ENCODE measurements at places on chromosomes 3 and 15.
A peak's percentile ranks its signal among the peaks of the same experiment; 100 is the strongest.

DNA sequence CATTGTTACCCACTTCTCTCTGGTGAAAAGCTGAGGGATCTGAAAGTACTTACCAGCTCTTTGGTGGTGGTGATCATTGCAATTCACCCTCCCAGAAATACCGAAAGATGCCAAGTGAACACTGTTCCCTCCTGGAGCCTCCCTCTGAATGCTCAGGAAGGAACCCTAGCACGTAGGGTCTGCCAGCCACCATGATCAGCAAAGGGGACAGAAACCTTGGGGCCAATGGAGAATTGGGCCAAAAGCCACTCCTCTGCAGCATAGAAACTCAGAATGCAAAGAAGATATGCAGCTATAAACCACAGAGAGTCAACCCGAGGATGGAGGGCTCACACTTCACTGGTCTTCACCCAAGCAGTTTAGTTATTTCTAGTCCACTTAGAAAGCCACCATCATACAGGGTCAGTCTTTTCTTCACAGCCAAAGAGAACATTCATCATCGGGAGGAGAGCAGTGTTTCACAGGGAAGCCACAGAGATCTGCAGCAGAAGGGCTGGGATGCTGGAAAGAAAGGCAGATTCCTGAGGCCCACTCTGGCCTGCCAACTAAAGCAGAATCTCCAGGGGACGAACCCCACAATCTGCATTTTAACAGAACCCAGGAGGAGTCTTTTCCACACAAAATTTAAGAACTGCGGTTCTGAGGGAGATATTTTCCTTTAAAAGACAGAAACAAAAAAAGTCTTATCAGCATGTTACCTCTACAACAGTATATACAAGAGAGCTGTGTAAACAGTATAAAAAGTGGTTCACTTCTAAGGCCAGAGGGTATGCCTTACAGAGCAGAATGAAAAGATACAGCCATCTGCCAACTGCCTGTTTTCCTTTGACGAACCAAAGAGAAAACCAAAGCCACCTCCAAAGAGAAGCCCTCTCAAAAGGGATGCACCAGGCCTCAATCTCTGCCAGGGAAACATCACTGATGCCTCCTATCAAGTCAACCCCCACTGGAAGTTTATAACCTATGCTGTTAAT lies 11.3 kb downstream of the TBC1D2B start:
- no peak for DNase-seq

DNA sequence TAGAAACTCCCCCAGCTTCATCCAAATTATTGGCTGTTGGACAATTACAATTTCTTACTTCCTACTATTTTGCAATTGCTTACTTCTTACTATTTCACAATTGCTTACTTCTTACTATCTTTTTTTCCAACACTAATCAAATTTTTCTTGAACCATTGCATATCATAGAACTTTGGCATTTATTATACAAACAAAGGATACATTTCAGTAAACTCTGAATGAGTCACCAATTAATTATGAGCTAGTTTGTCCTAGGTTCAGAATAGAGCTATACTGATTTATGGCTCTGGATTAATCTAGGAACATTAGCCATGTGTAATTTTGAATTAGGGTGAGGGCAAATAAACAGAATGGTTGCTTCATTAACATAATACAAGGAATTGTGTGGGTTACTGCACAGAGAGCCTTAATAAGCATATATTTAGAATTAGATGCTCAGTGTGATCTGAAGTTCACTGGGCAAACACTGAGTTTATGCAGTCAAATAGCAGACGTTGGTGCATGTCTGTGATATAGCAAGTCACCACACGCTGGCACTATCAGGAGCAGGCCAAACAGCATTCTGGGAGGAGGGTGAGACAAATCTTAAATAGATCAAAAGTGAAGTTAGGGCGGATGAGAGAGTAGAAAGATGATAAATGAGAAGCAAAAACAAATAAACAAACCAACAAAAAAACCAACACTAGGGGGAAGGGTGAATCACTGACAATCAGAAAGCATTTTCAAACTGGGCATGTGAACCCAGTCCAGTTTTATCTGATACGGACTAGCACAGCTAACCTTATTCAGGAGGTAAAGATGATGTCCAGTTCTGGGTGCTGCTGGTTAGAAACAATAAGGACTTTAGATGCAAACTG lies 21.5 kb downstream of the GABRR3 start:
- no peak for DNase-seq

GRCh38 chr3:194009892-194010533 lies 125.9 kb upstream of the HES1 start:
- peak; percentile 23 for DNase-seq

- no peak for DNase-seq
These were observed 20.3 kb downstream of the PLXNB1 start for GRCh38 chr3:48409291-48410201.

DNA sequence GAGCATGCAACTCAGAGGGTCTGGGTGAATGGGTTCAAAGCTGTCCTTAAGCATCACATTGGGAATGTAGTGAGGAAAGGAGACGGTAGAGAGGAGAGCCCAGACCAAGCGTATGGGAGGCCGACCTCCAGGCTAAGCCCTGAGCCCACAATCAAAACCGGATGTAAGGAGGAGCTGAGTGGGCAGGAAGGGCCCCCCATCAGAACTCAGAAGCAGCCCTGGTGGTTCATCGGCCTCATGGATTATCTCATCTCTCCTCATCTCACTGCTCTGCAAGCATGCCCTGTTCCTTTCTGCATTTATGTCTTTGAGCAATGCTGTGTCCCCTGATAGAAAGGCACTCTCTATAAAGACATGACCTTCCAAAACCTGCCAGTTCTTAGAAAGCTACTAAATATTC lies 6.2 kb downstream of the HDC start:
- no peak for DNase-seq

DNA sequence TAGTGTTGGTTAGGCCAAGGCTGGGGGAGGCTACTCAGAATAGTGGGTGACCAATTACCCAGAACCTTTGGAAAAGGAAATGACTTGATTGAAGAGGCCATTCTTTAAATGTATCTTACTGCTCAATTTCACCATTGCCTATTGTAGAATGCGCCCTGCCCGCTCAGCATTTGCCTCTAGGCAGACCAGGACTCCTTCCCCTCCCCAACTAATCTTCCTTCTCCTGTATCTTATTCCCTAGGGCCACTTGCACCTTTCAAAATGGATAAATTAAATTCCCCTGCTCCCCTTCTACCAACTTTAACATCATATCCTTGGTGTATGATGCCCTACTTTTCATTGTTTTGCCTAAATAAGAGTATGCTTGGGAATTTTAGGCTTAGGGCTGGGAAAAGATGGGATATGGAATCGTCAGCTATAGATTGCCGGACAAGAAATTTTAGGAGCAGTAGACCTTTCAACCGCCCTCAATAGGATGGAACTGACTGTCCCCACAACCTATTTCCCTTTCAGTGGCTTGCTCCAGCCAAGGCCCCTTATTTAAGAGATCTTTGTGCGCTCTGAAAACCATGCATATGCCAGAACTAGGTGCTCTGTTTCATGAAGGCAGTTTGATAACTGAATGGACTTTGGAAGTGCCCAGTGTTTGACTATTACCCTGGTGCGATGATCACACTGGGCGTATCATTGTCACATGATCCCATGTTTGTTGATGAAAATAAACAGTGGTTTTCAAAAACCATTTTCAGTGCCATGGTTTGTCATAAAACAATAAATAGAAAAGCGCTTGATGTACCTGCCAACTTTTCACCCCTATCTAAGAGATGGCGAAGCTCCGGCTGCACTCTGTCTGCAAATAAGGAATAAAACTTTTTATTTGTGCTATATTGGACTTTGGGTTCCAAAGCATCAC lies 74.3 kb upstream of the TSEN2 start:
- DNase-seq, result no peak

DNA sequence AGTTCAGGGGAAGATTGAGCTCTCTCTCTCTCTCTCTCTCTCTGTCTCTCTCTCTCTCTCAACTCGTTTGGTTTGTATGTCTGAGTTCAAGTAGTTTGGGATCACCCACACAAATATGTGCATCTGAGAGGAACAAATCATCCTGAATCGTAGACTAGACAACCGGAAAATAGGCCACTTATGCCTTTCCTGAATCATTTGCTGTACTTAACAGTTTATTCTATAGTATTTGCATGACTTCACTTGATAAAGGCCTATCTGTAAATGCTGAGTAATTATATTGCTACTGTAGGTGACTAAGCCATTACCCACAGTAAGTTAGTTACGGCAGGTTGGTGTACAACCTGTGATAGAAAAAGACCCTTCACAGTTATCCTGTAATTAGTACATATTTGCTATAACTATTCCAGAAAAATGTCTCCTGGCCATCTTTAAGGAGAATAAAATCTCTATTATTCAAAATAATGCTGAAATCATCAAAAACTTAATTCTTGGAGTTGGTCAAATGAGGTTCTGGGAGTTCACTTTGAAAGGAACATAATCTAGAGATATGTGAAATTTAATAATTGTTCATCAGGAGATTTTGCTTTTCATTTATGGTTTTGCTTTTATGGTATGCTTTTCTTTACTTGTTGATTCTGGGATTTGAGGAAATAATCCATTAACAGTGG lies 31.1 kb downstream of the OXSM start:
- DNase-seq, result no peak

DNA sequence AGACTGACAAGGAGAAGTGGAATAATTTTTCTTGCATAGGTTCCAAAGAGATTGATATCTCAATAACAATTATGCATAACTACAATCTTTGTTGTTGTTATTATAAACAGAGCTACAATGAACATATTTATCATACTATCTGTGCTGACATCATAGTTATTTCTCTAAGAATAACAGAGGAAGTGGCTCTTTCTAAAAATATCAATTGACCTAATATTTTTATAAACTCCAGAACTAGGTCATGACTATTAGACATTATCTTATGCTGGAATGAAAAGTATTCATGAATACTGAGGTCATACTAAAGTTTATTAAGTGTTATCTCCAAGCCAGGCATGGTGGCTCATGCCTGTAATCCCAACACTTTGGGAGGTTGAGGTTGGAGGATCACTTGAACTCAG lies 114.1 kb downstream of the DCLK3 start:
- DNase-seq, result no peak

GRCh38 chr3:98772022-98772421 lies 8.9 kb downstream of the ST3GAL6 start:
- DNase-seq, result no peak

- no peak for DNase-seq
These were observed 35.2 kb upstream of the MYLK start for GRCh38 chr3:123919353-123919752.

DNA sequence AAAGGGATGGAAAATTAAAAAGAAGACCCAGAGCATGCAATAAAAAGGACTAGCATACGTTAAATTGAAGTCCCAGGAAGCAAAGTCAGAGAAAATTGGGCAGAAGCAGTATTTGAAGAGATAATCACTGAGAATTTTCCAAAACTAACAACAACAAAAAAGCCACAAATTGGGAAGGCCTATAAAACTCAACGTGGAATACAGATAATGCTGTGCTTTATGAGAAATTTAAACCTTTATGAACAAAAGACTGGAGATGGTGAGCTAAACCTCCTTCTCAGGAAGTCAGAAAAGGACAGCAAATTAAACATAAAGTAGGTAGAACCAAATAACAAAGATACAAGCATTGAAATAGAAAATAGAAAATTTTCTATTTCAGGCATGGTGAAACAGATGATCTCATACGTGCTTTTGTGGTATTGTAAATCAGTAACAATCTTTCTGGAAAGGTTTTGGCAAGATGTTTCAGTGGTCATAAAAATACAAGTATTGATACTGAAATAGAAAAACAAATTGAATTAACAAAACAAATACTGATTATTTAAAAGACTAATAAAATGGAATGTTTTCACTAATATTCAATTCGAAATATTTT lies 55.6 kb downstream of the LYSMD4 start:
- DNase-seq, result no peak

GRCh38 chr3:195075941-195076875 lies 194.8 kb downstream of the XXYLT1 start:
- peak; percentile 34 for DNase-seq
